ENCODE measurements at places on chromosomes 4 and X. TPM values are rescaled to one million over a fixed set of nuclear protein-coding genes. Genes with fewer than 3 reads are reported as not detected.

Gene SH3BGRL
- 43.9 TPM for total RNA-seq

Gene MAGEA9B
- total RNA-seq, result not detected

Gene HTN1
- not detected for total RNA-seq

Gene PRICKLE3
- total RNA-seq, result 14.5 TPM

Gene RNF150
- 0.44 TPM for total RNA-seq

Gene CENPVL2
- total RNA-seq, result not detected

Gene RBM46
- total RNA-seq, result 0.21 TPM

Gene TMA16
- 41.4 TPM for total RNA-seq

Gene FGFBP1
- 9.5 TPM for total RNA-seq

Gene BEND2
- not detected for total RNA-seq

Data from MCF 10A (cell line).